ENCODE measurements at places on chromosomes 16 and 17.

- DNase-seq: no peak
Observed at GRCh38 chr16:778447-778846, 9.7 kb downstream of the RPUSD1 start.

- no peak for DNase-seq
Observed at GRCh38 chr16:80447241-80447640, 93.6 kb upstream of the DYNLRB2 start.

DNA sequence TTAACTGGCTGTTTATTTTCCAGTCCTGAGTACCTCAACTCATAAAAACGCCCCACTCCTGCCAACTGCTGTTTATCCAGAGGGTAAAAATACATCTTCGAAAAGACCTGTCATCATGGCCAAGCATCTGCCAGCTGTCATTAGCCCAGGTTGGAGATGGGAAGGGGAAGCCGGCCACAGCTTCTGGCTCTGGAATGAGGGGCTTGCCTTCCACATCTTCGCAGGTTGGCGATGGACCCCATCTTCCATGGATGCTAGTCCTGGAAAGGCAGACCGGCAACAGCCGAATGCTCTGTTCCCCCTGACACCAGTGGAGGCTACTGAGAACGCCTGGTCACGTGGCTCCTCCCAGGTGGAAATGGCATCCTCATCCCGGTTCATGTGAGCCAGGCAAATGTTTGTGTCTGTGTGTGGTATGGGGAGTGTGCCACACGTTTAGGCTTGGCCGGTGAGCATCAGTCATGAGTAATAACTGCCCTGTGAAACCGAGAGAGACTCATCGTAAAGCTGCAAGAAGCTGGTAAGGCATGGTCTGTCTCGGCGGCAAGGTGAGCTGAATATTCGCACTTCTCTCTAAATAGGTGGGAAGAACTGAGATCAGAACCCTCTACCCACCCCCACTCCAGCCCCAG, 420 bp upstream of the KRTAP17-1 start:
- DNase-seq: no peak

DNA sequence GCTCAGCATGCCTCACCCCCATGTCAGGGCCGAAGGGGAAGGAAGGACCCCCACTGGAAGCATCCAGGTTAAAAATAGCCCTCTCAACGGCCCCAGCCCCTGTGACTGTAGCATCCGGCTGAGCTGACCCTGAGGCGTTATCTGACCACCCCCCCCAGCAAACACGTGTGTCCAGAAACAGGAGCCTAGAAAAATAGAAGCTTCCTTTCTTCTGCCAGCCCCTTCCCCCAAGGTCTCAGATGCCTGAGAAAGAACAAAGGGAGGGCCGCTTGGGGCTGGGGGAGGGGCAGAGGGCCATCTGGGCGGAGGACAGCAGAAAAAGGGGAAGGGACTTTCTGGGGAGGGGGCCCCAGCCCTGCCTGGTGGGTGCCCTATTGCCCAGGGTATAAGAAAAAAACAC, 55.8 kb downstream of the ACTG1 start:
- DNase-seq: no peak

GRCh38 chr17:40553694-40554534, 11.4 kb downstream of the CCR7 start:
- no peak for DNase-seq

Measured in CD4-positive, alpha-beta T cell treated with Interleukin-12 subunit alpha and Interleukin-12 subunit beta, for 1 hour (primary cell).